T-helper 1 cell treated with Interleukin-12 subunit alpha and Interleukin-12 subunit beta and Interleukin-4 antibody, amounts not matched to agents 30 ng/mL and 1 ng/mL, for 36 hours (primary cell): ENCODE measurements at places on chromosomes 1 and 21. TPM values are rescaled to one million over a fixed set of nuclear protein-coding genes. Genes with fewer than 3 reads are reported as not detected.

Gene TRIM67
- total RNA-seq: not detected in 2 replicates

Gene VWA5B1
- not detected in 2 replicates for total RNA-seq

Gene KPRP
- not detected in 2 replicates for total RNA-seq

Gene AKT3
- 27.0 and 27.8 TPM in 2 replicates for total RNA-seq

Gene GPBP1L1
- total RNA-seq: 116 and 117 TPM in 2 replicates

Gene OR2G6
- not detected in 2 replicates for total RNA-seq

Gene KRTAP7-1
- total RNA-seq: not detected in 2 replicates

Gene NCMAP
- not detected in 2 replicates for total RNA-seq

Gene RXRG
- not detected in 2 replicates for total RNA-seq

Gene PLD5
- total RNA-seq: not detected in 2 replicates

Gene SLAMF6
- total RNA-seq: 34.0 and 35.2 TPM in 2 replicates

Gene ANGPTL7
- total RNA-seq: not detected in 2 replicates

Gene GBP7
- not detected in 2 replicates for total RNA-seq

Gene ELF3
- total RNA-seq: 0.41 and 0.61 TPM in 2 replicates
